Epithelial cell of umbilical artery (primary cell): ENCODE measurements at places on chromosomes 7 and 10. TPM values are rescaled to one million over a fixed set of nuclear protein-coding genes. Genes with fewer than 3 reads are reported as not detected.

The IQUB gene
- total RNA-seq = 0.15 and 0.32 TPM in 2 replicates

The SEPTIN7 gene
- 136 and 164 TPM in 2 replicates for total RNA-seq

The NANOS1 gene
- total RNA-seq = 0.61 and 2.3 TPM in 2 replicates

The LRRC18 gene
- total RNA-seq = not detected in 2 replicates

The GIMAP6 gene
- total RNA-seq = 115 and 116 TPM in 2 replicates

The SPDYE2 gene
- total RNA-seq = not detected in 2 replicates

The TRIL gene
- 0.30 and 0.32 TPM in 2 replicates for total RNA-seq

The CYP3A4 gene
- total RNA-seq = not detected in 2 replicates

The DEPP1 gene
- total RNA-seq = 191 and 220 TPM in 2 replicates

The GIMAP5 gene
- 4.2 and 8.1 TPM in 2 replicates for total RNA-seq

The PAX2 gene
- total RNA-seq = not detected in 2 replicates

The PANK1 gene
- 2.6 and 9.0 TPM in 2 replicates for total RNA-seq

The RARRES2 gene
- total RNA-seq = not detected in 2 replicates

The C10orf143 gene
- 0.65 and 0.91 TPM in 2 replicates for total RNA-seq

The RELN gene
- 1.2 and 1.6 TPM in 2 replicates for total RNA-seq

The HHEX gene
- 35.1 and 48.2 TPM in 2 replicates for total RNA-seq

The LRGUK gene
- under 0.01 and 0.76 TPM in 2 replicates for total RNA-seq

The CYTH3 gene
- 6.8 and 7.1 TPM in 2 replicates for total RNA-seq

The ZKSCAN5 gene
- 10.7 and 12.0 TPM in 2 replicates for total RNA-seq

The TMEM225B gene
- total RNA-seq = under 0.01 TPM in 1 of 2 replicates, not detected in the other

The ASAH2 gene
- total RNA-seq = 0.15 and 0.32 TPM in 2 replicates

The GTF2IRD1 gene
- 4.5 and 5.8 TPM in 2 replicates for total RNA-seq

The GRID1 gene
- total RNA-seq = not detected in 2 replicates

The DMTF1 gene
- total RNA-seq = 42.2 and 62.3 TPM in 2 replicates
